KBM-7 (cell line): ENCODE measurements at places on chromosomes 5 and 9.
A peak's percentile ranks its signal among the peaks of the same experiment; 100 is the strongest.

- no peak for DNase-seq
These were observed 207.8 kb downstream of the DRD1 start for GRCh38 chr5:175236176-175236575.

DNA sequence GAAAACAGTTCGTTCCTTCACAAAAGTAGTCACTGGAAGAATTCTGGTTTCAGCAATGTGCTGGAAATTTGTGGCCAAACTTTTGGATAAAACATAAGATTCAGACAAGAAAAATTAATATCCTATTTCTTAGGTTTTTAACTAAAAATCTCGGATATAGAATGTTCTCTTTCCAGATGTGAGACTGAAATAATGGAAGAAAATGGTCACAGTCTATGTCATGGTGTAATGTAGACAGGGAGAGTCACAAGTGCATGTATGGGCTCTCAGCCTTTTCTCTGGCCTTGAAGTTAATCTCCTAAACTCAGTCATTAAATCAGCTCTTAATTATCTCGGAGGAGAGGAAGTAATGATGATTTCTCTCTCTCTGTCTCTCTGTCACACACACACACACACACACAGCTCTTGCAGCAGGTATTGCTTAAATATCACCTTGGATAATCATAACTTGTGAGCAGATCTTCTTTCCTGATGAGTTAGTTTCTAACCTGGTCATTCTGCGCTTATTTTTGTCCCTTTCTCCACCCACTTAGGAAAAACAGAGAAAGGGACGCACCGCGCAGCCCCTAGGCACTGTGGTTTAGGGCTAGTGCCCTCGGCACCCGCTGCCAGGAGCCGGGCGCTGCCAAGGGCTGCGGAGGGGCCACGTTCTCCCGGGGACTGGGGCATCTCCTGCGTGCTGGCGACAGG, 672 bp upstream of the ITGA2 start:
- peak; percentile 44 for DNase-seq

DNA sequence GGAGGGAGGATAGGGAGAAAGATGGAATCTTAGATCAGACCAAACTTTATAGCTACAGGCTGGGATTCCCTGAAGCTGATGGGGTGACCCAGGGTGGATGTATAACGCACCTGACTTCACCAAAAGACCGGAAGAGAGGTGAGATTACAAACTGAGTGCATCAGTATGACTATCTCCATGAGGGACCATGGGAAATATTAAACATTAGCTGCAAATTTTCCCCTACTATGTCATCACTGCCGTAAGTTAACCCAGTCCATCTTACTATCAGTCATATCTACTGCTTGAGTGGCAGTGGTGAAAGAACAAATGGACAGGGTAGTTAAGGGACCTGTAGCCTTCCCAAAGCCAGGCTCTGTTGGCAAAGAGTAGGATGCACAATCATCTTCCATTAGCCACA, 368.3 kb downstream of the EFNA5 start:
- no peak for DNase-seq

DNA sequence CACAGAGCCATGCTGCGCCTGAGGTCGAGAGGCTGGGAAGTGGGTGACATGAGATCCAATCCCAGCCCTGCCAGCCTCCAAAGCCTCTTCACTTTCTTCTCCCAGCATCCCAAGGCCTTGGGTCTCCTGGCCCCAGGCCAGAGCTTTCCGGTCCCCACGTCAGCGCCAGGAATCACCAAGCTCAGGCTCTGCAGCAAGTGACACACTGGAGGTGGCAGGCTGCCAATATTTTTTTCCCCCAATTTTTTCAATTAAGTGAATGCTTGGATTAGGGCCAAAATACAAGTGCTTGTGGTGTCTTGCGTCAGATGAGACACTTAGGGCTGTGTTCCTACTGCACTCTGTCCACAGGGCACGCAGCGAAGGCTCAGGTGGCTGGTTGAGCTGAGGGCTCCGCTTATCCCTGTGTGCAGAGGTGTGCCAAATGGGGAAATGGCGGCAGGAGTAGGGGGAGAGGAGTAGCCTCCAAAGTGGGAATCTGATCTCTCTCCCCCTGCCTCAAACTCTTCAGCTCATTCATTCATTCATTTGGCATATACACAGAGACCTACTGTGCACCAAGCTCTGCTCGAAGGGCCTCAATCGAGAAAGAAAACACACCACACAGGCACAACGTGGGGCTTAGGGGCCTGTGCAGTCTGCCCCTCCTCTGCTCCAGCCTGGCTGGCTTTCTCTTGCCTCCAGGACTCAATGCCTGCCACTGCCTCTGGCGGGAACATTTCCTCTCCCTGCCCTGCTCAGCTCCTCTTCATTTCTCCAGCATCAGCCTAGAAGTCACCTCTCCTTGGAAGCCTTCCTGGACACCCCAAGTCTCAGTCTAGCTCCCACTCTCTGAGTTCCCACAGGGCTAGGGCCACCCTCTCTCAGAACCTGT, 16.6 kb downstream of the SH3PXD2B start:
- DNase-seq: no peak

DNA sequence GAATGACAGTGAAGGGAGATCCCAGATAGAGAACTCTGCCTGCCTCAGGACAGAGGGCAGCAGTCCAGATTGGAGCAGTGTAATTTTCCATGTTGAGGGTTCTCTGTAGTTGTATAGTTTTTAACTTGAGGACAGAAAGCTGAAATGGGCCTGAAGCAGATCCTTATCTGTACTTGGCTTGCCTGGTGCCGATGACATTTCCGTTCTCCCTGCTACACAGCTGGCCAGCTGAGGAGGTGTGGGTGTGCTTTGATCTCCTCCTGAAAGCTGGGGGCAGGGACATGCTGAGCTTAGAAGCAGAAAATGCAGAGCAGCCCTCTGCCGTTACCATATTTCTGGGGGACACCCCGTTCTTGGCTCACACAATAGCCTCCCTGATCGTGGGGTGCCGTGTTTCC, 10.5 kb downstream of the GLRX start:
- DNase-seq: no peak

GRCh38 chr5:109876030-109876725, 186.5 kb downstream of the MAN2A1 start:
- DNase-seq: peak; percentile 24

DNA sequence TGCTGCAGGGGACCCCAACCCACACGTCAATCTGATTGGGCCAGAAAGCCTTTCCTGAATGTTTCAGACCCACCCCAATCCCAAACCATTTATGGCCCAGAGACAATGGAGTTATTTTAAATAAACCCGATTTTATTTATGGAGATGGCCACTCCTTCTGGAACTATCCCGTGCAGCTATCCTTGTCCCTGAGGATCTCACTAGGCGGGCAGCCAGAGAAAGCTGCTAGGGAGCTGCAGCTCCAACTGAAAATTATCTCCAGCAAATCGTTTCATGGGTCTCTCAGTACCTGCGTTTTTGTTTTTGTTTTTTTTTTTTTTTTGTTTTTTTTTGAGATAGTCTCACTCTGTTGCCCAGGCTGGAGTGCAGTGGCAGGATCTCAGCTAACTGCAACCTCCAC, 23.0 kb downstream of the C1QTNF2 start:
- no peak for DNase-seq

- DNase-seq: no peak
These were observed 344.1 kb downstream of the BNC2 start for GRCh38 chr9:16526380-16526779.

DNA sequence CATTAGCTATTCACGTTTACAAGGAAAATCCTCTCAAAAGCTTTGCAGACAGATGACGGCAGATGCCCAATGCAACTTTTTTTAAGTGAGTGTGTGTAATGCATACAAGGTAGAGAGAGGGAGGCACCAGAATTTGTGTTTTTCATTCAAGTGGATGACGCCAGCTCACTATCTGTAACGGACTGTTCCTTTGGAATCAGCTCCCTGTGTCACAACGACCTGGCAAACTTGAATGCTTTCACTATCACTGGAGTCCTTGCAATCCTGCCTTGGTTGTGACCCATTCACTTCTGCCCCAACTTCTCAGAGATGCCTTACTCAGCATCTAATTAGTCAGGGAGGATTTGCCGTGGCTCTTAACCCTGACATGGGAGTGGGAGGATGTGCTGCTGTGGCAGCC, 148.5 kb downstream of the BNC2 start:
- DNase-seq: no peak

- DNase-seq: no peak
These were observed 176.0 kb downstream of the ATP10B start for GRCh38 chr5:160675988-160676387.
